Activated naive CD4-positive, alpha-beta T cell treated with Interleukin-2 at 50 U/mL for 16 hours (primary cell): ENCODE measurements at places on chromosomes 7 and 10.

- no peak for DNase-seq
These were observed 480.3 kb upstream of the C7orf33 start for GRCh38 chr7:148110097-148110868.

DNA sequence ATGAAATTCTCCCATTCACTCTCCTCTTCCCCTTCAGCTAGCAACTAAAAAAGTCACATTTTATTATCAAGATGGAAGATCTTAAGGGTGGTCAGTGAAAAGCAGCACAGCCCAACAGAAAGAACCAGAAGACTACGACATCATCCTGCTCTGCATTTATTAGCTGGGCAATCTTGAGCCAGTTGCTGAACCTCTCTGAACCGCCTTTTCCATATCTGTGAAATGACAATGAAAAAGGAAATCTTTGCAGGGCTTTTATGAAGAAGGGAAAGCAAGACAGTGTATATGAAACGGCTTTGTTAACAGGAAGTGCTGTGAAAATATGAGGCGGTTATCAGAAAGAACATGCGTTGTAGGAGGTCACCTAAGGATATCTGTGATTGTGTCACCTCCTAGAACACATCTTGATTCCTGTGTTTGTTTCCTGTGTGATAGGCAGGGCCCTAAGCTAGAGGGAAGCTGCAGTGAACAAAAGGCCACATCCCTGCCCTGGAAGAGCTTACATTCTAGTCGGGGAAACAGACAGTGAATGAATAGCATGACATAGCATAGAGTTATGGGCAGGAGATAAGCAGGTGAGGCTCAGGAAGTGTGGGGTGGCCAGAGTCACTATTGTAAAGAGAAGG lies 36.0 kb upstream of the KCNMA1 start:
- DNase-seq, result no peak

DNA sequence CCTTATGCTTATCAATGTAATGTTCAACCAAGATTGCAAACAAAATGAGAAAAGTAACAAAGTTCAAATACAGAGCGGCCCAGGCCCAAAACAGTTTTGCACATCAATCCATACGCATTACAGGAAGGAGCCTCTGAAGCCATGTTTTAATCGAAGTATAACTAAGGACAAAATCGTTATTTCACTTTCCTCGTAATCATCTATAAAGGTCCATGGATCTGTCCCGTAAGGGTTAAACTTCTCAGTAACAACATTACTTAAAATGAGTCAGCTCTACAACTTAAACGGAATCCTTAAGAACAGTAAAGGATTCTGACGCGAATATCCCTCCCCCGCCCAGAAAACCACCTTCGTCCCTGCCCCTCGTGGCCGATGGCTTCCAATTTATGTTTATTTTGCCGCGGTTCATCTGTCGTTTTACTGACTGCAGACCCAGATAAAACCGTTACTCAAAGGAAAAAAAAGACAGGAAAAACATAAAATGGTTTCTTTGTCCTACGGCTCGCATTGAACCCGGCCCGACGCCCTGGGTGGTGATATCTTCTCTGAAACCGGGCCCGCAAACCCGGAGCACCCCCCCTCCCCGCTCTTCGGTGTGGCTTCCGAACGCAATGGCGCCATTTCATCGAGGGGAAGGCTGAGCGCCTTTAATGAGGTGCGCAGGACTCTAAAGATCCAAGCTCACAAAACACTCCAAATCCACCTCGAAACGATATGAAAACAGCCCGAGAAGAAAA lies 1.1 kb downstream of the HNRNPA2B1 start:
- peak; percentile 67 for DNase-seq

DNA sequence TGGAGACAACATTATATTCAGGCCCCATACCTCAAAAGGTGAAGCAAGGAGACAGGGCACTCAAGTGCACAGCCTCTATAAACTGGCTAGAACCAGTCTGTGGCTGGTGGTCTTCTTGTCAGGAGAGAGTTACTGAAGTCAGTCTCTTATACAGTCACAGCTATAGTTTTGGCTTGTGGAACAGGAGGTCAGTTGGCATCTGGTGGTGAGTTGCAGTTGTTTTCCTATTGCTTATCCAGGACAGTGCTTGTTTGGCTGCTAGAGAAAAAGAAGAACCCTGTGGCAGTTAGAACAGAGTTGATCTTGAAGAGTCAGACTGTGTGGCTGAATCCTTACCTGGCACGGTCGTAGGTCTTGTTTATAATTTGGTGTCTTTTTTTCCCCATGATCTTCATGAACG lies 17.3 kb downstream of the CCM2 start:
- DNase-seq, result no peak

- no peak for DNase-seq
These were observed 250.3 kb upstream of the CXCL12 start for GRCh38 chr10:44635176-44635575.

DNA sequence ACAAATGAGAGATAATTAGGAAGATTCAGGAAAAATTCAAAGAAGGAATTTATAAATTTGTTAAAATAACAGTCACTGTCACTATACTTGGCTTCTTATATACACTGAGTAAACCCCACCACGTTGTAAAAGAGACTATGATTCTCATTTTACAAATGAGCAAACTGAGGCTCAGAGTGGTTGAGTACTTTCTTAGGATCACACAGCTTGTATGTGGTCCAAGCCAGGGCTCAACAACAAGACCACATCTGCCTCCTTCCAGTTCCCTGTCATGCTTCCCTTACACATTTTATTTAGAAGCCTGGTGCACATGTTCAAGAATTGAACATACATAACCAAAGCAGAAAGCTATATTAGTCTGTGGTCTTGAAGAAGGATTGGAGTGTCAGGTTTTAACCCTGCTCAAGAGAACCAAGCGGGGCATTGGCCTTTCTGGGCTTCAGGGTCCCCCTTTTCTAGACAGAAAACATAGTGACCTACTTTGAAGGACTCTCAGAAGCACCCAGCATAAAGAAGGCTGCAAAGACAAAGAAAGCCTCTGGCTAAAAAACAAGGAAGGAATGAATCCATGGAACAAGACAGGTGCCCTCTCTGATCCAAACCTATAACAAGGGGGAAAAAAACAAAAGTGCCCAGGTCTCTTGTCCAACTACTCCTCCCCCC lies 846 bp downstream of the MRLN start:
- DNase-seq, result no peak

GRCh38 chr7:157875230-157876179 lies 538.7 kb downstream of the DNAJB6 start:
- DNase-seq, result peak; percentile 55

- no peak for DNase-seq
These were observed 55.8 kb downstream of the TACC2 start for GRCh38 chr10:122044713-122045112.

- no peak for DNase-seq
These were observed 44.6 kb upstream of the RSBN1L start for GRCh38 chr7:77651575-77652162.

DNA sequence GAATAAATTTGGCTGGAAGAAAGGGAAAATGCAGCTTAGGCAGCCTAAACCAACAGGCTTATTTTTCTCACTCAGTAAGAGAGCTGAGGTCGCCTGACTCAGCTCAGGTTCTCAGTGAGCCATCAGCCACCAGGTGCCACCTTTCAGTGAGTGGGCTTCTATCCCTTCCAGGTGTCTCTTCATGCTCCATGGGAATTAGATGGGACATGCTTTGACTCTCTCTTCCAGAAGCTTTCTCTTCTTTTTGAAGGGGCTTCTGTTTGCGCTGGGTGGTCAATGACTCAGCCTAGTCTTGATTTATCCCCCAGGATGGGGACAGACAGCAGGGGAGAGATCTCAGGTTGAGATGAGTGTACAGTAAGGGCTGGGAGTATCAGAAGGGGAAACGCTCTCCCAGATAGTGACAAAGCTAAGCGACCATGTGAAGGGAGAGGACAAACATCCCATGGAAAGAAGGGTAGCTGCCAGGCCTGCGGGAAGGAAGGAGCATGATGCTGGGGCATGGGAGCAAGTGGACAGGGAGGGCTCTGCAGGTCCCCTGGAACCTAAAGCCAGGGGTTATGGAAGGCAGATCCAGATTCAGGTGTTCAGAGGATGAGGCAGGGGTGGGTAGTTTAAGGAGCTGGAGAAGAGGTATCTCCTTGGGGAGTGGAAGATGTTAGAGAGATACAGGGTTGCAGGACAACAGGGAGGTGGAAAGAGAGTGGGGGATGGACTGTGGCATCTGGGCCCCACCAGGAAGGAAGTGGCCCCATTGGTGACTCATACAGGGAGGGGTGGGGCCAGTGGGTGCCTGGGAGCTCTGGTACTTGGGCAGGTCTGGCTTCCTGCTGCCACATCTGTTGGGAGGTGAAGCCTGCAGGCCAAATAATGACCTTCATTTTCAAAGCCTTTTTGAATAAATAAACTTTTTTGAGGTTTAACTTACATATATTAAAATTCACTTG lies 32.5 kb downstream of the OGDH start:
- peak; percentile 85 for DNase-seq

- DNase-seq, result no peak
These were observed 45.7 kb upstream of the UBE2H start for GRCh38 chr7:129998446-129998845.

- no peak for DNase-seq
These were observed 95.3 kb downstream of the PIP4K2A start for GRCh38 chr10:22619101-22619500.
